ENCODE measurements at places on chromosomes 12 and 14.

DNA sequence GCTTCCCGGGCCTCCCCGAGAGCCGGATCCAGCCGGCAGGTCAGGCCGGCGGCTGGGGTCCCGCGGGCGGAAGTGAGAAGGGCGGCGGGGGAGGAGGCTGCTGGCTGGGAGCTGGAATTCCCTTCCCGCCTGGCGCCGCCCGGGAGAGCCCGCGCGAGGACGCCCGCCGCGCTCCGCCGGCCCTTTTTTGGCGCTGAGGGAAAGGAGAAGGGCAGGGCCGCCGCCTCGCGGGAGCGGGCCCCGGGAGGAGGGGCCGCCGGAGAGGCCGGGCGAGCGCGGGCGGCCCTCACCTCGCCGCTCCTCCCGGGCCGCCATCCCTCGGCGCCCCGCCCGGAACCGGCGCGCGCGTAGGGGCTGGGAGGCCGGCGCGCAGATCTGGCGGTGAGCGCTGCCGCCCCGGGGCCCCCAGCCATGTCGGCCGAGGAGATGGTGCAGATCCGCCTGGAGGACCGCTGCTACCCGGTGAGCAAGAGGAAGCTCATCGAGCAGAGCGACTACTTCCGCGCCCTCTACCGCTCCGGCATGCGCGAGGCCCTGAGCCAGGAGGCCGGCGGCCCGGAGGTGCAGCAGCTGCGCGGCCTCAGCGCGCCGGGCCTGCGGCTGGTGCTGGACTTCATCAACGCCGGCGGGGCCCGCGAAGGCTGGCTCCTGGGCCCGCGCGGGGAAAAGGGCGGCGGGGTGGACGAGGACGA lies at the start of the genes KLHL42 and MANSC4:
Gene KLHL42 (plus strand): TSS at position 314 of the 692 bp plus-strand sequence. CDS start 98 bp downstream, at position 412.
Gene MANSC4 (minus strand): TSS at position 317 of the 692 bp plus-strand sequence. CDS start 8,960 bp downstream, outside the sequence.
- peak; percentile 89 for DNase-seq

GRCh38 chr12:79006306-79006705 lies 141.7 kb downstream of the SYT1 start:
- no peak for DNase-seq

DNA sequence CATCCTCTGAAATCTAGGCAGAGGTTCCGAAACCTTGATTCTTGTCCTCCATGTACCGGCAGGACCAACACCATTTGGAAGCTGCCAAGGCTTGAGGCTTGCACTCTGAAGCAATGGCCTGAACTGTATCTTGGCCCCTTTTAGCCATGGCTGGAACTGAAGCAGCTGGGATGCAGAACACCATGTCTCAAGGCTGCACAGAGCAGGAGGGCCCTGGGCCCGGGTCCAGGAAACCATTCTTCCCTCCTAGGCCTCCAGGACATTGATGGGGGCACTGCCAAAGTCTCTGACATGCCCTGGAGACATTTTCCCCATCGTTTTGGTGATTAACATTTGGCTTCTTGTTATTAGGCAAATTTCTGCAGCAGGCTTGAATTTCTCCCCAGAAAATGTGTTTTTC lies 198.7 kb downstream of the EFCAB11 start:
- no peak for DNase-seq

GRCh38 chr12:85260896-85261295 lies 19.1 kb upstream of the ALX1 start:
- no peak for DNase-seq

- DNase-seq, result no peak
Measured at GRCh38 chr12:108459149-108459548, 55.9 kb upstream of the FICD start.

GRCh38 chr14:38410442-38410841 lies 154.5 kb upstream of the CLEC14A start:
- DNase-seq, result no peak

DNA sequence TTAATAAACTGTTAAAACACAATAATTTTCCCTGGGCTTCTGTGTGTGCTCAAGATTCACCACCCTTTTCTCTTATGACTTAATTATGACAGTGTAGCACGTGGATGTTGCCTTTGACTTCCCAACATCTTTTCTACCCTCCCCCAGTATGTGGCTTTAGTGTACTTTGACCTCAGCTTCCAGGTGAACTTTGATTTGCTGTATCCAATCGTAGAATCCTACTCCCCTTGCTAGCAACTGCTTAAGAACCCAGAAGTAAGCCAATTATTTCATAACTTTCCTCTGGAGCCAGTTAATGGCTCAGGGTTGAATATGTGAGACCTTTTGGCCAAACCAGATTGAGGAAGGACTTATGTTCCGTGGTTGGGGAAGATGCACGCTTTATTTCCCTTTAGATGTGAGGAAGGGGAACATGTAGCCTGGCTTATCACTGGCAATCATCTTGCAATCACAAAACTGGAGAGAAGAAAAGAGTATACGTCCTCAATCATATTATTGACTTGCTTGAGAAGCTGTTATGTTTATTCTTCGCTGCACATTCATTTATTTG lies 259.6 kb upstream of the ATP2B1 start:
- DNase-seq, result no peak

DNA sequence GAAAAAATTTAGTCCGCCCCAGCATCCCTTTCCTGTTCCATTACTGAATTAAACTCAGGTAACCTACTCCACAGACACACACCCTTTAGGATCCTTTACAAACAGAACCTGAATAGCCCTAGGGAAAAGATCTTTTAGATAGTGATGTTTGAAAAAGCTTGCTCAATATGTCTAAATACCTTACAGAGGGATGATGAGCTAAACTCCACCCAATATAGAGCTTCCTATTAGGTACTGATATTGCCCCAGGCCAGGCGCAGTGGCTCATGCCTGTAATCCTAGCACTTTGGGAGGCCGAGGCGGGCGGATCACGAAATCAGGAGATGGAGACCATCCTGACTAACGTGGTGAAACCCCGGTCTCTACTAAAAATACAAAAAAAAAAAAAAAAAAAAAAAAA lies 50.1 kb downstream of the FERMT2 start:
- no peak for DNase-seq

GRCh38 chr12:103769240-103769945 lies 71.6 kb downstream of the NT5DC3 start:
- no peak for DNase-seq

GRCh38 chr14:73888460-73888725 lies 1.7 kb downstream of the ZNF410 start:
- no peak for DNase-seq

DNA sequence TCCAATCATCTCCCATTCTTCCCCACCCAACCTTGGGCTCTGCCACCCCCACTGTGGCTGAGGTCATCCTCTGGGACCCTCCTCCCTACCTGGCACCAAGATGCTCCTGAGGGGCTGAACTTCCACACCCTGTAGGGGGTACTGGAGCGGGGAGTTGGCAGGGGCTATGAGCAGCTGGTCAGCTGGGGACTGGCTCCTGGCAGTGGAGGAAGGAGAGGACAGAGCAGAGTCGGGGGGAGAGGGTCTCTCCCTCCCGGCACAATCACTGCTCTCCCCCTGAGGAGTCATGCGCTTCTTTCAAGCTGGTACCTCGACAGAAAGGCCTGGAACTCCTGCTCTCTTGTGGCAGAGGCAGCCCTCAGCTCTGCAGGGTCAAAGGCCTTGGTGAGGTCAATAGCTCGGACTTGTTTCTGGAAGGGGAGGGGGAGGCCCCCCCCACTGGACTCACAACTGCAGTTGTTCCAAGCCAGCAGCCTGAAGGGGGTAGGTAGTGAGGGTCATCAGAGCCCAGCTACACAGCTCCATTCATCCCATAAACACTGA lies 2.0 kb downstream of the B4GALNT1 start:
- peak; percentile 49 for DNase-seq

- peak; percentile 62 for DNase-seq
Measured at GRCh38 chr14:104518659-104519350, 60.8 kb upstream of the C14orf180 start.

DNA sequence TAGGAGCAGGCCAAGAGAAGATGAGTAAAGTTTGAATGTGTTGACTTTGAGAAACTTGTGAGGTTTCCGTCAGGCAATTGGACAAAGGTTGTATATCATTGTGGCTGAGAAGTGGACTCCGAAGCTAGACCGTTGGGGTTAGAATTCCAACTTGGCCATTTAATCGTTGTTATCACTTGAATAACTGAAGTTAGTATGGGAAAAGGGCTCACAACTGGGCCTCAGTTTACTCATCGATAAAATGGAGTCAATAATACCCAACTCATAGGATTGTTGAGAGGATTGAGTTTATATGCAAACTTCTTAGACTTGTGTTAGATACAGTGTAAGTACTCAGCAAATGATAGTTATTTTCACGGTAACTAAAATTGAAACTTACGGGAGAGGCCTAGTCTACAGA lies 846 bp downstream of the SLIRP start:
- DNase-seq, result no peak

DNA sequence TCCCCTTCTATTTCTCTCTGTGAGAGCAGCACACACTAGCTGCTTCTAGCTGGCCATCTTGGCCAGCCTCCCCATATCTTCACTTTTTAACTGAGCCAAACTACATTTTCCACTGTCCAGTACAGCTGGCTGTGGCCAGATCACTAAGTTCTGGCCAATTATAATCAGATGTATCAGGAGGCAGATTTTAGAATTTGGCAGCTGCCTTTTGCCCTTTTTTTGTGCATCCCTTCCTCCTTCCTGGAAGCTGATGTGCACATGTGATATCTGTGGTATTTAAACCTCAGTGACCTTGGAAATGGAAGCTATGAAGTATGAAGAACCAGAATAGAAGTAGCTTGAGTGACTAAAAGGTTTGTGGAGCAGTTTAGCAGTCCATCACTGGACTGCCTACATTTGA lies 49.8 kb upstream of the ANO6 start:
- DNase-seq, result no peak

DNA sequence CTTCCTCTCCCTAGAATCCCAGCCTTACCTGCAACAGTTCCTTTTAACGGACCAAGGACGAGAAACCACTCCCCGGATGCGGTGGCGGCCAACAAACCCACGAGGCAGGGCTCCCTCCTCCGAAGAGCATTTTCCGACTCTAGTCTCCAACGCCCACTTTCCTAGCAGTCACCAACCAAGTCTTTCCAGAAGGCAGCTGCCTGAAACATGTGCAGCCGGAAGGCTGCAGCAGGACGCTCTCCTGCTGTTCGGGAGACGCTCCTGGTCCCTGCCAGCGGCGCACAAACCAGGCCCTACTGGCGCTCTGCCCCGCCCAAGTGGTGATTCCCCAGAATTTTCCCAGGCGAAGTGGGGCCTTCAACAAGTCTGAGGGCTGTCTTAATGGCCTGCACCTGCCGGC lies 21.1 kb upstream of the ADAM20 start:
- no peak for DNase-seq

GRCh38 chr12:118052324-118053070 lies 8.5 kb downstream of the WSB2 start:
- DNase-seq, result peak; percentile 82

- DNase-seq, result peak; percentile 81
Measured at GRCh38 chr14:55556929-55557623, 22.9 kb upstream of the KTN1 start.

GRCh38 chr12:131620946-131621681 lies 89.8 kb upstream of the SFSWAP start:
- DNase-seq, result no peak

DNA sequence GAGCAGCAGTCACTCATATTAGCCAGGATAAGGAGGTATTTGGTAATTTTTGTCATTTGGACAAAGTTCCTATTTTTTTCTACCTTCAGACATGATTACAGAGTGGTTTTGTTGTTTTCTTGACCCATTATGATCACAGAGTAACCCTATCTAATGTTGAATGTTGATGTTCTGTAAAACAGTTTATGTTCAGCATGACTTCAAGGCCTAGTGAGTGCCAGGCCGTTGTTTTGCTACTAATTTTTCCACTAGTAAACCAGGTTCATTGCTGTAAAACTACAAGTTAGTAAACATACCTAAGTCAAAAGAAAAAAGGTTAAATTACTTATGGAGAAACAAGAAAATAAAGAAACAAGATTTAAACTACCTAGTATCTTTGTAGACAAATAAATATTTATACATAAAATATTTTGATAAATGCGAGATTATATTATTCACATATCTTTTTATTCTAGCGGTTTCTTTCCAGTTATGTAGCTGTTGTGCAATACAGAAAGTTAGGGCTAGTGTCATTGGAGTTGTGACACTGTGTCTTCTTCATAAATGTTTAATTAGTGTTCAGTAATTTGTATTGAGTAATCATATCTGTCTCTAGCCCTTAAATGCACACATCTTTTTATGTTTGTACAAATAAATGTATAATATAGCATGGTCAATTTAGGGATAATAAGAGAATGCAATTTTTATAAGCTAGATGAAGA lies 16.5 kb downstream of the ETNK1 start:
- DNase-seq, result no peak

- no peak for DNase-seq
Measured at GRCh38 chr12:101779200-101779599, 39.9 kb upstream of the SYCP3 start.

- no peak for DNase-seq
Measured at GRCh38 chr14:33758547-33758946, 192.3 kb downstream of the EGLN3 start.

GRCh38 chr12:5480938-5481303 lies 49.0 kb downstream of the NTF3 start:
- DNase-seq, result no peak

DNA sequence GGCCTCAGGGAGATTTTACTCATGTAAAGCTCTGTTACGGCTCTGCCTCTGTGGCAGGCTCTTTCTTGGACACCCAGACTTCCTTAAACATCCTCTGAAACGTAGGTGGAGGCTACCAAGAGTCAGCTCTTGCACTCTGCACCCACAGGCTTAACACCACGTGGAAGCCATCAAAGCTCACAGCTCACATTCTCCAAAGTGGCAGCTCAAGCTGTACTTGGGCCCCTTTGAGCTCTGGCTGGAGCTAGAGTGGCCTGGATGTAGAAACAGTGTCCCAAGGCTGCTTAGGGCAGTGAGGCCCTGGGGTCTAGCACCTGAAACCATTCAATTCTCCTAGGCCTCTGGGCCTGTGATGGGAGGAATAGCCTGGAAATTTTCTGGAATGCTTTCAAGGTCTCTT lies 155.3 kb upstream of the CDKN3 start:
- no peak for DNase-seq

DNA sequence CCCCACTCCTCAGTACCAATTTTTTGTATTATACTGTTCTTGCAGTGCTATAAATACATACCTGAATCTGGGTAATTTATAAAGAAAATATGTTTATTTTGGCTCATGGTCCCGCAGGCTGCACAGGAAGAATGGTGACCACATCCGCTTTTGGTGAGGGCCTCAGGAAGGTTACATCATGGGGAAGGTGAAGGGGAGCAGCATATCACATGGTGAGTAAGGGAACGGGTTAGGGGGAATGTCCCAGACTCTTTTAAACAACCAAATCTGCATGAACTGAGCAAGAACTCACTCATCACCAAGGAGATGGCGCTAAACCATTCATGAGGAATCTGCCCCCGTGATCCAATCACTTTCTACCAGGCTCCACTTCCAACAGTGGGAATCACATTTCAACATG lies 40.0 kb downstream of the OSBPL8 start:
- DNase-seq, result peak; percentile 86

- no peak for DNase-seq
Measured at GRCh38 chr14:103155826-103156394, 32.6 kb downstream of the TNFAIP2 start.

Measured in cardiac septum (tissue), 1 donor.